SW480 (cell line): ENCODE measurements at places on chromosomes 3 and 15.

DNA sequence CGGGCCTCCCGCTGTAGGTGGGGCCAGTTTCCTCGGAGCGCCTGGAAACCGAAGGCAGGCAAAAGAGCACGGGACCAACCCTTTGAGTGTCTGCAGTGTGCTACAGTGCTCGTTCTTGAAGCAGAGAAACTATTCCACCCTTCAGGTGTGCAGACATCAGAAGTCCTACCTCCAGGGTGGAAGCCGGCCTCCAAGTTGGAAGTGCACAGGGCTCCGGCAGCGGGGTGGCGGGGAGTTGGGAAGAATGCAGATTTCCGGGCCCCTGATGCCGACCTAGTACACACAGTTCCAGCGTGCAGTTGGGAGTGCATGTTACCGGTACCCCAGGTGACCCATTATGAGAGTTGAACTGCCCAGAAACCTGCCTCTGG is 3.0 kb downstream of the KLF13 start:
- DNase-seq: no peak

DNA sequence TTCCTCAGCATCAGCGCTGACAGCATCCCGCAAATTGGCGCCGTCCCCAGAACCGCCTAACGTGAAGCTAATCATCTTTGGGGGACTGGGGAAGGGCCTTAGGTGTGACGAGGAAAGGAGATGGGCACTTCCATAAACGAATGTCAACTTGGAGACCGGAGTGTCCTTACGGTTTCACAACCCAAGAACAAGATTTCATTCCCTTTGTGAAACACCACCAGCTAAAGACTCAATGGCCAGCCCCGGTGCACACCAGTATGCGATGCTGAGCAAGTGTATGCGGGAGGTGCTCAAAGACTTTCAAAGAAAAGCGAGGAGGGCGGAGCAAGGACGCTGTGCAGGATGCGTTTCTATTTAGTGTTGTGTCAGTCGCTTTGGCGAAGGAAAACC is 759 bp upstream of the TTBK2 start:
- no peak for DNase-seq

GRCh38 chr3:52314489-52314888 is 1.6 kb upstream of the DNAH1 start:
- DNase-seq: no peak

DNA sequence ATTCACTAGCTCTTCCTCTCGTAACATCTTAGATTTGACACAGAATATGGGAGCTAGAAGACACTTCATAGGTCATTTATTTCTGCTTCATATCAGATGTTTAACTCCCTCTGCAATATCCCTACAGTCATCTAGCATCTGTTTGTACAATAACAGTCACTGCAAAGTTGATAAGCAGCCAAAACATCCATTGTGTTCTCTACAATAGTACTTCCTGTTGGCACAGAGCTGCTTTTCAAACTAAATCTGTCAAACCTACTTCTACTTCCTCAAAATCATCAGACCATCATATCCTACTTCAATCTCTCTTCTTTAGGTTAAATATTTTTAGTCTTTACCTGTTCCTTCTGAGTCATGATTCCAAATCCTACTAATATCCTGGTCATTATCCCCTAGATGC is 233.2 kb downstream of the FGF12 start:
- no peak for DNase-seq

DNA sequence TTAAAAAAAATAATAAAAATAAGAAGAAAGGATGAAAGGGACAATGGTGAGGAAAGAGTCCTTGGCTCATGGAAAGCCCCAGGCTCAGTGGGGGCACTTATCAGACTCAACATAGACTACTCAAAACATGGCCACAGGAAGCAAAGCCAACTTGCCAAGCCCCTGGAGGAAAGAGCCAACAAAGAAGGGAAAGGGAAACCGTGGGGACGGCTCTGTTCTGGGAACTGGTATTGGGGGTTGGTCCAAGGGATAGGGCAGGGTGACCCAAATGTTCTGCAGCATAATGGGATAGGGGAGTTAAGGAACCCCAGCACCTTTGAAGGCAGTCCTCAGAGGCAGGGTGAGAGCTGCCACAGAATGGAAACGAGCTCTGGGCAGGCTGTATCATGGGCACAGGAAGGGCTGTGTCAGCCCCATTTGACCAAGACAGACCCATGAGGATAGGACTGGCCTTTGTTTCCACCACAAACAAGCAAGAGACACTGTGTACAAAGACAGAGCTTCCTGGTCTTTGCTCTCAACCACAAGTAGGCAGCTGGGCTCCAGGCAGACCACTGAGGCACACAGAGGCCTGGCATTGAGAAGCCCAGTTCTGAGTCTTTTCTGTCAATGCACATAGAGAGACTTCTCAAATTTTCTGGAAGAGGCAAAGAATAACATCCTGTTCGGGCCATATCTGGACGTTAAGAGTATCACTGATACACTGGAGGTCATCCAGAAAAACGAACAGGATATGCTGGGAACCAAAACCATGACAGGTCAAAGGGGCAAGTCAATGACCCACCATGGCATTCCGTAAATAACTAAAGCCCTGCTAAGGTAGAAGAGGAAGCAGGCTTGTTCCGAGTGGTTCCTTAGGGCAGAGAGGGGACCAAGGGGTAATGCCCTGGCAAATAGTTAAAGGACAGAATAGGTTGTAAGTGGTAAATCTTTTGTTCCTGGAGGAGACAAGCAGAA is 10.6 kb upstream of the SEMA7A start:
- DNase-seq: no peak

DNA sequence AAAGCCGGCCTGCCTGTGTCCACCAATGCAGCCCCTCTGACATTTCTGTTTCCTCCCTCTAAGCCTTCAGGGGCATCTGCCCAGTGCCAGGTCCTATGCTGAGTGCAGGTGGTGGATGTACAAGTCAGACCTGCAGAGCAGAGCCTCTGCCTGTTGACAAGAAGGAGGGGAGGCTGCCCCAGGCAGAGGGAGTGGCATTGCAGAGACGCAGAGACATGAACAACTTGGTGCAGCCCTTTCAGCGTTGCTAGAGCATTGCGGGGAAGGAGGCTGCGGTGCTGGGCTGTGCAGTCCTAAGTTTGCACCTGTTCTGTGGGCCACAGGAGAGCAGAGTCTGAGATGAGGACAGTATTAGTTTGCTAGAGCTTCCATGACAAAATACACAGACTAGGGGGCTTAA is 65.2 kb downstream of the LSM3 start:
- DNase-seq: no peak

- no peak for DNase-seq
These were observed 492 bp upstream of the FAM43A start for GRCh38 chr3:194685065-194685717.

GRCh38 chr15:36966708-36967107 is 133.6 kb downstream of the MEIS2 start:
- no peak for DNase-seq

DNA sequence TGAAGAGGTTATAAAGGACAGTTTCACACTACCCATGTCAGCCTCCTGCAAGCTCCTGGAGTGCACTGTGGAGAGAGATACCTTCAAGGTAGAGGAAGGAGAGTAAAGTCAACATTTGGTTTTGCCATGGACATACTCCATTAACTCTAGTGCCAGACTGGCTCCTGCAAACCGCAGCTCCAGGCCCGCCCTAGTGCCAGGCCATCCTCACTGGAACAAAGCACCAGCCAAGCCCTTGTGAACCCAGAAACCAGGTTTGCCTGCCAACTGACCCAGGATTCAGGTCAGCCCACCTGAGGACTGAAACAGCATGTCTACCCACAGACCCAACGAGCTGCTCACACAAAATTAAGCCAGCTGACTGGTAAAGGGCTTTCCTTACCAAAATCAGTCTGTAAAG is 41.0 kb upstream of the TP63 start:
- DNase-seq: no peak

DNA sequence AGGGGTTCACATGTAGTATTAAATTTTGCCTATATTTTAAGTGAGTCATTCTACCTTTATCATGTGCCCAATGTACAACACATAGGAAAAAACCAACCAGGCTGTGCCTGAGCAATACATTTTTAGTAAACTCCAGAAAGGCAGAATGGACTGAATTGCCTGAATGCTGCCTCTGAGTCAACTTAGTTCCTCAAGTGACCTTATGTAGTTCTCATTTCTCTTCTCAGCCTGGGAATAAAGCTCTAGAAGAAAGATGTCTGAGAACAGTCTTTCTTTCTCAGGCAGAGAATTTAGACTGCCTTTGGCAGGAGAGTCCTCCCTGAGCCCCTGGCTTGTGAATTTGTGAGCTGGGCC is 13.0 kb downstream of the ST3GAL6 start:
- DNase-seq: no peak

GRCh38 chr15:56805466-56806147 is 72.3 kb upstream of the ZNF280D start:
- peak; percentile 76 for DNase-seq

GRCh38 chr3:67765575-67765974 is 111.2 kb upstream of the SUCLG2 start:
- DNase-seq: no peak

GRCh38 chr15:46660096-46660842 is 1025.4 kb downstream of the SQOR start:
- no peak for DNase-seq

GRCh38 chr3:148789906-148790305 is 37.7 kb upstream of the CPB1 start:
- no peak for DNase-seq

DNA sequence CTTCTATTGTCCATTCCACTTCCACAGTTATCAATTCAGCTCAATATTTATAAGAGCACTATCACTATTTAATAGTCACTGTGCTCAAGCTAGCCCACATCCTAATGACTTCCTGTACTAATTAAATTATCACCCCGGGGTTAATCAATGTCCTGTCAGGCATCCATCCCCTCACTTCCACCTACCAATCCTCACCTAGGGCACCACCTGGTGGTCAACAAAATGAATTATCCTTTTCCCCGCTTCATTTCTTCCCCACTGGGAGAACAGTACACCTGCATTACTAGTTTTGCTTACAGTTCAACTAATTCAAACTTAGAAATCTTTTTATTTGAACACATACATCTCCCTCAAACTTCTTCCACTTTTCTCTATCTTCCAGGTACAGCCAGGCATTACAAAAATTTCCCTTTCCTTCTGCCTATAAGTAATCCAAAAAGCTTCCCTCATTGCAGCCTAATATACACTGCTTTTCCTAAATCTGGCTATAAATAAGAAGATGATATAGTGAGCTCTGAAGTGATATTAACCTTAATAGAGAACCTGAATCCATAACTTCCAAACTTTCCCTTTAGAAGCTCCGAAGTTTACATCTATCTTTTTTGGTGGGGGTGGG is 68.5 kb downstream of the TMCC1 start:
- peak; percentile 56 for DNase-seq

- no peak for DNase-seq
These were observed 139.3 kb downstream of the ZNF609 start for GRCh38 chr15:64599716-64600115.
